Lower lobe of right lung (tissue), 2 donors: ENCODE measurements at places on chromosomes 12 and 14. TPM values are rescaled to one million over a fixed set of nuclear protein-coding genes. Genes with fewer than 3 reads are reported as not detected.

The LTBR gene
- 122 TPM for total RNA-seq

The GALC gene
- total RNA-seq = 59.4 TPM

GRCh38 chr14:91078095-91078737 is 17.8 kb upstream of the RPS6KA5 start:
- DNase-seq = no peak

GRCh38 chr12:123767613-123768012 is 5.5 kb downstream of the DNAH10 start:
- DNase-seq = no peak

GRCh38 chr12:46777587-46777986 is 48.2 kb downstream of the SLC38A4 start:
- DNase-seq = no peak

- no peak for DNase-seq
Observed at GRCh38 chr12:130351326-130351725, 13.6 kb downstream of the PIWIL1 start.
